Anterior cingulate cortex (tissue), 58 donors: ENCODE measurements at places on chromosomes 5 and 9.
A peak's percentile ranks its signal among the peaks of the same experiment; 100 is the strongest.

DNA sequence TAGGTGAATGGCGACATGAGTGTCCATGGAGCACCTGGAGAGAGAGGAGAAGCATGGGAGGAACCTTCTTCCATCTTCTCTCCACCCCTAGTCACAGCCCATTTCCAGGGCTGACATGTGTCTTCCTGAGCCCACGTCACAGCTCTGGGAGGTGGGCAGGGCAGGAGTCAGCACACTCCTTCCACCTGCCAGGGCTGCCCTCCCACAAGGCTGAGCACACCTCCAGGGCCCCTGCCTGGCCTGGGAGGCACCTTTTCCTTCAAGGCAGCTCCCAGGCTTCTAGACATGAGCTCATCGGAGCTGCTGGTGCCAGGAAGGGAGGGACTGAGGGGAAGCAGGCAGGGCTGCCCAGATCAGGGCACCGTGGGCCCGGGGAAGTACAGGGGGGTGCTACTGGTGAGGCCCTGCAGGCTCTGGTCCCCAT lies 13.6 kb upstream of the SYNPO start:
- DNase-seq = no peak

- DNase-seq = no peak
Measured at GRCh38 chr5:124402144-124402581, 344.3 kb downstream of the ZNF608 start.

DNA sequence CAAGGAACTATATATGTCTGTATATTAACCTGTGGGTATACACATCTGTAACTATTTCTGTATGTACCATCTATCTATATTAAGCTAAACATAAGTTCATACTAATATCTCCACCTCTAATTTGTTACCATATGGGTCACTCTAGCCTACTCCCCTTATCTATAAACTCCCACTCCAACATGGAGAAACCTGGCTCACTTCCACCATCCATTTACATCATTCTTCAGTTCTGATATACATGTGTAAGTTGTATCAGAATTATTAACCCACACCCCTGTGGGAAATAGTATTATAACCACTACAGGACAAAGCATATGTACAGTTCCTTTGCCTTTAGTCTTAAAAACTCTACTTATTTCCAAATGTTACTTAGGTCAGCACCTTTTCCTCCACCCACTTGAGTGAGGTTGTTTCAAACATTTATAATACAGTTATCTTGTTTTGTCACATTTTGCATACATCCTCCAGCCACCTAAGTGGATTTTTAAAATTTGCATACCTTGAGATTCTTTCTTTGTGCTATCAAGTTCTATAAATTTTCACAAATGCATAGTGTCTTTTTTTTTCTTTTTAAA lies 10.6 kb downstream of the NDFIP1 start:
- no peak for DNase-seq

GRCh38 chr5:90581956-90582355 lies 23.4 kb downstream of the ADGRV1 start:
- no peak for DNase-seq

GRCh38 chr5:106876665-106877194 lies 794.0 kb downstream of the EFNA5 start:
- DNase-seq = no peak

GRCh38 chr5:53288511-53288910 lies 179.0 kb upstream of the MOCS2 start:
- no peak for DNase-seq

GRCh38 chr5:168327451-168327850 lies 36.0 kb downstream of the WWC1 start:
- no peak for DNase-seq

DNA sequence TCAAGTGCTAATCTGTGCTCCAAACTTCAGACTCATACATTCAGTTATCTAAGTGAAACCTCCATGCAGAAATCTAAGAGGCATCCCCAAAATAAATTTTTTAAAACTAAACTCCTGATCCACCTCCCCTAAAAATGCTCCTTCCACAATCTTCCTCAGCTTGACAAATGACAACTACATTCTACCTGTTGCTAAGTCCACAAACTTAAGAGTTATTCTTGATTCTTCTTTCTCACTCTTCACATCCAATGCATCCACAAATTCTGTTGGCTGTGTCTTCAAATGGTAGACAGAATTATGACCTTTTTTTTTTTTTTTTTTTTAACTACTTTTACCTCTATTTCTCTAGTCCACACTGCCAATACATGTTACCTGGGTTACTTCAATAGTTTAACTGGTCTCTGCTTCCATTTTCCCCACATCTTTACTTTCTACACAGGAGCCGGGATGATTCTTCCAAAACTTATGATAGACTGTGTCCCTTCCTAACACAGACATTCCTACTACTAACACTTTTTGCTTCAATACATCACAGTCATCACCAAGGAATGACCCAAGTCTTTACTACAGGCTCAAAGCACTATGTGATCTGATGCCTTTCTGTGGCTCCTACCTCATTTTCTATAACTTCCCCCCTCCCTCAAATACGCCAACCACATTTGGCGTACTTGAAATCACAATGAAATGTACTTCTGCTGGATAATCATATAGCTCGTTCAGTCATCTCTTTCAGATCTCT lies 143.6 kb downstream of the PDE4D start:
- no peak for DNase-seq

DNA sequence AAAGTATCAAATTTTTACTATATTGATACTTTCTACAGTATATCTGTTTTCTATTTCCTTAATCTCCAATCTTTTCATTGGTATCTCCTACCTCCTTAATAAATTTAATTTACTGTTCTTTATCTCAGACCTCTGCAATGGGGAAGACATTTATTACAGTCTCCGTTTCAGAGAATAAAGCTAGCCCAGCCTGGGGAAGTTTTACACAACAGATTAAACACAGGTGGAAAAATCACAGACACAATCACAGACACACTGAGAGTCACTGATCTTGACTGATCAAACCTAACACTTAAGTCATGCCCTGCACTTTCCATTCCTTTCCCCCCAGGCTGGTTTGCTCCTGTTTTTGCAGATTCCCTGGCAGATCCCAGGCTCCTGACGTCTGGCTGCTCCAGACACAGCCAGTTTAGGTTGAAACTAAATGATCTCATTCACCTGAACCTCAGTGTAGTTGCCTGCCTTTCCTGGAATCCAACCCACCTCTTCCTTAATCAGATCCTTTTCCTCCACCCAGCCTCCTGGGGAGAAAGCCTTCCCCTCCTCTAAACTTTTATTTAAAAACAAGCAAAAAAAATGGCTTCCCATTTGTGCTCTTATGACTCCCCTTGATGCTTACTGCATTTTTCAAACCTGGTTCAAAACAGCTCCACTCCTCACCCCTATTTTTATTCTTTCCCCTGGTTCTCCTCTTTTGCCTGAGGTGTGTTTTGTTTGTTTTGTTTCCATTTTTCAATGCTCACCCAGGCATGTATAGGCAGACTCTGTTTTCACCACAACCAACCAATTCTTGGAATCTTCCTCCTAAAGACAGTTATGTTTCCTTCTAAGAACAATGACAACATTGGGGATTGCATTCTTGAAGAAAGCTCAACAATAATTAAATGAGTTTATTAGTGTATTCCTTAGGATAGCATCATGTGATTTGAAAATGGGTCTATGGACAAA lies 29.5 kb upstream of the OSMR start:
- DNase-seq = no peak

GRCh38 chr5:126984632-126985031 lies 45.7 kb downstream of the MARCHF3 start:
- no peak for DNase-seq

GRCh38 chr9:35366627-35367026 lies 123.3 kb upstream of the RUSC2 start:
- no peak for DNase-seq

DNA sequence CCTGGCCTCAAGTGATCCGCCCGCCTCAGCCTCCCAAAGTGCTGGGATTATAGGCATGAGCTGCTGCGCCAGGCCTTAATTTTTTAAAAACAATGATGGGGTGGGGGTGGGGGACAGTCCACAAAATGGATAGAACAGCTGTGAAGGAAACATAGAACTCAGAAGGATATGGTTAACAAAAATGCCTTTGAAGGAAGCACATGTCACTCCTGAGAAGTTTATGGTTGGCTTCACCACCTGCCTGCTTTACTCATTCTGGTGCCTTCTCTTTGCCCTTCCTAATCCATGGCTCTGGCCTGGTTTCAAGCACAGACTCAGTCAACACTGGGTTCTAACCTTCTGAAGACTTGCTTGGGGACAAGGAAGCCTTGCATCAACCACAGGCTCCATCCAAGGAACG lies 10.3 kb downstream of the BAG1 start:
- DNase-seq = no peak

- no peak for DNase-seq
Measured at GRCh38 chr9:304519-305185, 90.0 kb downstream of the DOCK8 start.

GRCh38 chr5:95973793-95974325 lies 12.2 kb upstream of the ELL2 start:
- no peak for DNase-seq

DNA sequence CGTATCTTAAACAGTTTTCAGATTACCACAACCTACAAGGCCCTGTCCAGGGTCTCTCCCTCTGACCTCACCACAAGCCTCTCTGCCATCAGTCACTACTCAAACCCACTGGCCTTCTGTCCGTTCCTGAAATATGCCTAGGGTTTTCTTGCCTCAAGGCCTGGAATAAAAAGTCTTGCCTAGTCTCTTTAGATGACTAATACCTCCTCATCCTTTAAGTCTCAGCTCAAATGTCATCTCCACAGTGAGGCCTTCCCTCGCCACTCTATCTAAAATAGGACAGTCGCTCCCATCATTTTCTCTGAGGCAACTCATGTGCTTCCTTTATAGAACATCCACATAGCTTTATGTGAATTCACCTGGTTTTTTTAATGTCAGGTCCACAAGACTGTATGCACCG lies 5.2 kb downstream of the DENND1A start:
- DNase-seq = no peak

GRCh38 chr9:129008469-129008965 lies 19.6 kb downstream of the SH3GLB2 start:
- no peak for DNase-seq

- DNase-seq = no peak
Measured at GRCh38 chr5:134649163-134649835, 714 bp downstream of the SEC24A start.

GRCh38 chr5:107812570-107813141 lies 141.9 kb upstream of the EFNA5 start:
- DNase-seq = peak; percentile 4

DNA sequence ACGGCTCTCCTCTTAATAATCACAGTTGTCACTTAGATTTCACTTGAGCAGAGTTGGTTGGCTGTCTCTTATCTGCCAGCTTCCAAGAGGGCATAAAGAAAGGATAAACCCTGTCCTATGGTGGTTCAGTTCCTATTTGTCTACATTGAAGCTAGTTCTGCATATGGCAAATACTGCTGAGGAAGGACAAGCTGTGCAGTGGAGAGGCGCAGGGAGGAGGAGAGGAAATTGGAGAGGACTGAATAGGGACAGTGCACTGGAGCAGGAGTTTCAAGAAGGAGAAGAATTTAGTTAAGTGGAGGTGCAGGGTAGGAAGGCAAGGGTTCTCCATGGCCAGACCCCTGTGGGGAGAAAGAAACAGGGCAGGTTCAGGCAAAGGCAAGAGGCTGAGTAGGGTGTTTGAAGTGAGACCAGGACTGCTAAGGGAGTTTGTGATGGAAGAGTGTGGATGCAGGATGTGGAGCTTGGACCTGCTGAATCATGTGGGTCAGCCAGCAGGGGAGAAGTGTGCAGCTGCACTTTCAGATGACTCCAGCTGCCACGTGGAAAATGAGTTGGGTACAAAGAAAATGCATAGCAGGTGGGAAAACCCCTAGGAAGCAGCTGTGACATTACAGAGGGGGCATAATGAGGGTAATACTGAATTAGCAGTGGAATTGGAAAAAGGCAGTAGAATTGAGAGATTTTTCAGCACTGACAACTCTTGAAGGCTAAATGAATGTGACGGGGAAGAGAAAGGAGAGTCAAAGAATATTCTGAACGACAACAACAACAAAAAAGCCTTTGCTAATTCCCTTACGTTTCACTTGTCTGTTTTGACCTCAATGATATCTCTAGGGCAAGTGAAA lies 66.8 kb downstream of the MAMDC2 start:
- DNase-seq = no peak

GRCh38 chr5:99449786-99450185 lies 521.0 kb upstream of the CHD1 start:
- no peak for DNase-seq

- DNase-seq = no peak
Measured at GRCh38 chr5:27216367-27216950, 178.1 kb upstream of the CDH9 start.

DNA sequence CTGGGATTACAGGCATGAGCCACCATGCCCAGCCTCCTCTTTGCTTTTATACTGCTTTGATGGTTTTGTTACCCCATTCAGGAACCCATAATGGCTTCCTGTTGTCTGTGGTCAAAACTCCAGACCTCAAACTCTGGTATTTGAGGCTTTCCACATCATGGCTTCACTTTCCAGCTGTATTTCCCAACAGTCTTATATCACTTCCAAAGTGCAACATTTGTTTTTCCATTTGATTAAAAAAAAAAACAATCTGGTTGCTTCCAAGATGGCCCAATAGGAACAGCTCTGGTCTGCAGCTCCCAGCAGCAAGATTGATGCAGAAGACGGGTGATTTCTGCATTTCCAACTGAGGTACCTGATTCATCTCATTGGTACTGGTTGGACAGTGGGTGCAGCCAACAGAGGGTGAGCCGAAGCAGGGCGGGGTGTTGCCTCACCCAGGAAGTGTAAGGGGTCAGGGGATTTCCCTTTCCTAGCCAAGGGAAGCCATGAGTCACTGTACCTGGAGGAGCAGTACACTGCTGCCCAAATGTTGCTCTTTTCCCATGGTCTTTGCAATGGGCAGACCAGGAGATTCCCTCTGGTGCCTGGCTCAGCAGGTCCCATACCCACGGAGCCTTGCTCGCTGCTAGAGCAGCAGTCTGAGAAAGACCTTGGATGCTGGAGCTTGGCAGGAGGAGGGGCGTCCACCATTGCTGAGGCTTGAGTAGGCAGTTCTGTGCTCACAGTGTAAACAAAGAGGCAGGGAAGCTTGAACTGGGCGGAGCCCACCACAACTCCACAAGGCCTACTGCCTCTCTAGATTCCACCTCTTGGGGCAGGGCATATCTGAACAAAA lies 458.4 kb downstream of the KDM4C start:
- no peak for DNase-seq

GRCh38 chr9:32423371-32423770 lies 38.9 kb downstream of the ACO1 start:
- no peak for DNase-seq

DNA sequence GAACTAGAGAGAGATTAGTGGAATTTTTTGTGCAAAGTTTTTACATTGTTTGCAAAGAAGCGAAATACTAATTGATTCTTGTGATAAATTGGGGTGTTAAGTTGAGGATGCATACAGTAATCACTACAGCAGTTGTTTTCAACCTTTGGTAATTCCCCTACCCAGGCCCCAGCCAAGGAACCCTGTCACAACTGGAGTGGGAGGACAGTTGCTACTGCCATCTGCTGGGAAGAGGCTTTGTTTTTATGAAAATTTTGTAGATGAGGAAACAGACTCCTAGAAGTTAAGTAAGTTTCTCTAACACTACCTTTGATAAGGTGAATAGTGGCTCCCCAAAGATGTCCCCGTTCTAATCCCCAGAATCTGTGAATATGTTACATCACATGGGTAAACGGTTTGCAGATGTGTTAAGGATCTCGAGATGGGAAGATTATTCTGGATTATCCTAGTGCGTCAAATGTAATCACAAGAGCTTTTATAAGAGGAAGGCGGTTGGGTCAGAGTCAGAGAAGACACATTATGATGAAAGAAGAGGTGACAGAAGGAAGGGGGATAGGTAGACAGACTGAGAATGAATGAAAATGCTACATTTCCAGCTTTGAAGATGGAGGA lies 34.0 kb upstream of the PPP1R2B start:
- no peak for DNase-seq

- no peak for DNase-seq
Measured at GRCh38 chr5:71703941-71704340, 15.1 kb upstream of the CARTPT start.
